Smooth muscle cell of the brain vasculature (primary cell): ENCODE measurements at places on chromosomes 12 and 14.

DNA sequence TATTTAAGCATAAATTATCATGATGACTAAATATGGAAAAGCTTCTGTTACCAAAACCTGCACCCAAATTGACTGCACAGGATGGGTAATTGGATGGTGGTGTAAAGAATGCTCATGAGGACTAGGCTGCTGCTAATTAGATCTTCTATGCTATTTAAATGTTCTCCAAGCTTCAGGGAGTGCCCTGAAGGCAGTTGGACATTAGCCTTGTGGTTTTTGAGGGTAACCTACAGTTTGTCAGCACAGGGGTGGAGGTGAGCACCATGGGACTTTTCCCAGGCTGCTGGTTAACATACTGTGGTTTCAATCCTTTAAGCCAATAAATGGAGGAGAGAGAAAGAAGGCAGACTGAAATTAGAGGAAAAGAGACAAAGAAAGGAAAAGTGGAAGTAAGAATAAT lies 145.0 kb downstream of the WIF1 start:
- no peak for DNase-seq

DNA sequence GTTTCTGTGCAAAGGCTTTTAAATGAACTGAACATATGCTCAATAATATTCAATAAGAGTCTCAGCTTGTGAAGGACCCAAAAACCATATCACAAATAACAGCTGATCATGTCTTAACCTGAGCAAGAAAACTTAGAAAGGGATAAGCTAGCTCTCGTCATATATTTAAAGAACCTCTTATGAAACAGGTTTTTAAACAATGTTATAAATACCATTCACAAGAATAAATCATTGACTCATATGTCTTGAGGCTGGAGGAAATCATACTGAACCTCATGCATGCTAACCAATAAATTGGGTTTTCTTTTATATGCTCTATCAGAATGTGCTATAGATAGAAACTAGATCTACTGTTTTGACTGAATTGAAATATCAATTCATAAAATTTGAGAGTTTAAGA lies 426.9 kb downstream of the NOVA1 start:
- no peak for DNase-seq

DNA sequence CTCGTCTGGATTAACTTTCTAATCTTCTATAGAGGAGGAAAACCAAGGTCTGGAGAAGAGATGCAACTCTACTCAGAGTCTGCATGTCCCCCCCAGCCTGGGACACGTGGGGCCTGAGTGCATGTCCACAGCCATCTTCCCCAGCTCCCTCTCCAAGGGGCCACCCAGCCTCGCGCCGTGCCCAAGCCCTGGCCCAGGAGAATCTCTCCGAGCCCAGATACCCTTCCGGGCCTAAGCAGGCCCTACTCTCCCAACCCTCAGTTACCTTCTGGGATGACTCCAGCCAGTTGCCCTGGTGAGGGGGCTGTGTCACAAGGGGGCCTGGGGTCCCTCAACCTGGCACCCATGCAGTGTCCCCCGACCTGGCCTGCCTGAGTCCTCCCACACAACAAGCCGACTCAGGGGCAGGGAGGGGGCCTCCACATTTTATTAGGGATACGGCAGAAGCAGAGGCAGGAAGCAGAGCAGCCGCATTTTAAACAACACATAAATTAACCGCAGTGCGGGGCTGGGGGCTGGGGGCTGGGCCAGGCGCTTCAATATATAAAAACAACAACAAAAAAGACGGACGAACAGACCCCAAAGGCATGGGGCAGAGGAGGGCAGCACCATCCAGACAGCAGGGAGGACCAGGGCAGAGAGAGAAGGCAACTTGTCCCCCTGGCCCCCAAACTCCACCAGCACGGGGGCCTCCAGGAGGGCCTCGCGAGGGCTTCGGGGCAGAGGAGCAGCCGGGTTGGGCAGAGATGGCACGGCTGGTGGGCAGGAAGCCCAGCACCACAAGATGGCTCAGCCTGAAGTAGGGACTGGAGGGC lies 37.3 kb downstream of the NCKAP5L start:
- no peak for DNase-seq

GRCh38 chr12:92356425-92356824 lies 210.8 kb upstream of the BTG1 start:
- no peak for DNase-seq

DNA sequence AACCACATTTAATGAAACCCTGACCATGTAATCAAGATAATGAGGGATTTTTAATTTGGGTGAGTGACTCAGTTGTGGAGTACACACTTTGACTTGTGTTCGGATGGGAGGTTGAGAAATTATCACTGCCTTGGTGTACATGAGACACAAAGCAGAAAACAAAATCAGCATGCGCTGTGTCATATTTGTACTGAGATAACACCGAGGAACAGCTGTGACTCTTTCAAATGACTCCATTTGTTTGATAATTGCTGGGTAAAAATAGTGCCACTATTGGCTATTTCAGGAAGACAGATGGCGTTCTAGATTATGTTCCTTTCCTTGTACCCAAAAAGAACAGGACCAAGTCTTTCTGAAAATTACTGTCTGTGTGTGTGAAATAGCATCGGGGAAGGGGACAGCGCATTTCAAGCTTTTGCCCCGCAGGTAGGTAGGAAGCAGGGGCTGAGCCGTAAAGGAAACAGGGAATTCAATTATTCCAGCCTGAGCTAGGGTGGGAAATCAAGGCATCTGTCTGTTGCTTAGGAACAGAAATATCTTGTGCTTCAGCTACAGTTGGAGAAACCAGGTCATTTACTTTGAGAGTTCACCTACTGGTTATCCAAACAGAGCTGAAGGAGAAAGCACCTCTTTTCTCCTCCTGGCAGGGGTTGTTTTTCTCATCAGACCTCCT lies 114.3 kb downstream of the SNAPC1 start:
- no peak for DNase-seq

- DNase-seq, result no peak
These were observed 5.6 kb upstream of the DYNLL1 start for GRCh38 chr12:120490325-120490724.

DNA sequence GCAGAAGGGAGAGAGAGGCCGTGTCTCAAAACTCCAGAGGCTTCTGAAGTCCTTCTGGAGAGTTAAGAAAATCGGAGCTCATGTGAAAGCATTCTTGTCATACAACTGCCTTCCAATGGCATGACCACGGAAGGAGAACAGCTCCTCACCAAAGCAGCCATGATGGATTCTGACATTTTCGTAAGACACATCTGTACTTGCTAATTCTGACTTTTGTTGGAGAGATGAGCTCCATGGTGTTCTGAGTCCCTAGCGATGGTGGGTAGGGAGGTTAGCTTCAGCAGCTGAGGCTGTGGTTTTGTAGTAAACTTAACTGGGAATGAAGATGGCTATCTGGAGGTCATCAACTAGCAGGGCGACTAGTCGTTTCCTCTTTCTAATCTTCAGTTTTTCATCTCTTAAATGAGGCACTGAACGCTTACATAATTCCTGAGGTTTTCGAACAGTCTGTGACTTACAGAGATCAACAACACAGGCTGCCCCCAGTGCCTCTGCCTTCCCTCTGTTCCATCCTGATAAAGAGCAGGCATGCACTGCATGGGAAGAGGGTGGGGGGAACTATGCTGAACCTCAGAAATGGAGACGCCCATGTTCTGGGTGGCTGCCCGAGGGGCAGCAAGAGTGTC lies 28.6 kb upstream of the DICER1 start:
- DNase-seq, result no peak

GRCh38 chr12:15856097-15856982 lies 25.8 kb upstream of the STRAP start:
- peak; percentile 68 for DNase-seq

GRCh38 chr12:66428261-66428660 lies 126.0 kb downstream of the HELB start:
- DNase-seq, result no peak

DNA sequence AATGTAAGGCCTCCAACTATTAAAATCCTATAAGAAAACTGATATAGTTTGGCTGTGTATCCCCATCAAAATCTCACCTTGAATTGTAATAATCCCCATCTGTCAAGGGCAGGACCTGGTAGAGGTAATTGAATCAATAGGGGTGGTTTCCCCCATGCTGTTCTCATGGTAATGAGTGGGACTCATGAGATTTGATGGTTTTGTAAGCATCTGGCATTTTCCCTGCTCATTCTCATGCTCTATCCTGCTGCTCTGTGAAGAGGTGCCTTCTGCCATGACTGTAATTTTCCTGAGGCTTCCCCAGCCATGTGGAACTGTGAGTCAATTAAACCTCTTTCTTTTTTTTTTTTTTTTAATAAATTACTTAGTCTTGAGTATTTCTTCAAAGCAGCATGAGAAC lies 31.9 kb downstream of the TSPAN19 start:
- DNase-seq, result no peak

DNA sequence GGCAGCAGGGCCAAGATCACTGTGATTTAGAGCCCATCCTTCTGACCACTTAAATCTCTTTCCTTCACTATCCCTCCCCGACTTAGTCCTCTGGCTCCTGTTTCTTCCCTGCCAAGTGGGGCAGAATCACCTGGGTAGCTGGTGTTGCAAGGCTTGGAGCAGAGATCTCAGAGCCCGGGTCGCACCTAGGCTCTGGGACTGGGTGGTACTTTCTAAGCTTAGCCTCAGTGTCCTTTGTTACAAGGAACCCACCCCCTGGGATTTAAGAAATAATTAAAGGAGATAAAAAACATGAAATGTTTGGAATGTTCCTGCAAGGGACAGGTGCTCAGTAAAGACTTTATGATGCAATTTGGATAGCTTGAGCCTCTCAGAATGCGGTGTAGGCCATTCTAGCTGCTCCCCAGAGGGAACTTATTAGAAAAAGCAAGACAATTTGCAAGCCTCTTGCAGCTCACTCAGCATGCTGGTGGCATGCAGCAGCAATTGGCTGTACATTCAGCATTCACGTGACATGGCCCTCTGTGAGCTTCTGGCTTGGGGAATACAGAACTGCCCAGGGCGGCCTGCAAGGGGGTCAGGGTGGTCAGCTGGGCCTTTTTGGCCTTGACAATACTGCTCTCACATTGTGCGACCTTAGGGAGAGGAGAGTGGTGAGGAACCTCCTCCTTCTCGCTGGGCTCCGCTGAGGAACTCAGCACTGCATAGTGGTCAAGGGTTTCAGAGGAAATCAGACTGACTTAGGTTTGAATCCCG lies 16.8 kb downstream of the C14orf132 start:
- DNase-seq, result no peak

GRCh38 chr12:4555804-4556203 lies 6.2 kb upstream of the DYRK4 start:
- no peak for DNase-seq

DNA sequence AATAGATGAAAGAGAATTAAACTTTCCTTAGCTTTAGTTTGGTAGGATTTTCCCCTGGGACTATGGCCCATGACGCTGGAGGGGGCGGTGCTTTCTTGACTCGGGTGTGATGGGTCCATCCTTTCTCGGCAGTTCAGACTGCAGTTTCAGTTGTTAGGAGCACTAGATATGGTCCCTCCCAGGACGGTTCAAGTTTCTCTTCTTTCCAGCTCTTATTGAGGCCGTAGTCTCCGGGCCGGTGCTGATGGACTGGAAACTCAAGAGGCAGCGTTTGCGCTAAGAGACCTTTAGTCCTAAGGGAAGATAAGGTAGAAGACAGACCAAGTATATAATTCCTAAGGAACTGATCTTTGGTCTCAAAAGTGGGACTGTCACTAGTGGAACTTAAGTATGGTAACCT lies 111.2 kb downstream of the RIN3 start:
- DNase-seq, result no peak

DNA sequence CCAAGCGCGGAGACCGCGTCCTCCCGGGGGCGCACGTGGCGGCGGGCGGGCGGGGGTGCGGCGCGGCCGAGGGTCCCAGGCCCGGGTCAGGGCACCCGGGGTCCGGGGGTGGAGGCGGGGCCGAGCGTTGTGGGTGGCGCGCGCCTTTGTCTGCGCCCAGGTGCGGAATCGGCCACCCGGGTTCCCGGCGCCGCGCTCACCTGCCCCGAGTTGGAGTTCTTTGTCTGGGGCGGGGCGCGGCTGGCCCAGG lies 50.1 kb downstream of the LRCOL1 start:
- DNase-seq, result no peak

DNA sequence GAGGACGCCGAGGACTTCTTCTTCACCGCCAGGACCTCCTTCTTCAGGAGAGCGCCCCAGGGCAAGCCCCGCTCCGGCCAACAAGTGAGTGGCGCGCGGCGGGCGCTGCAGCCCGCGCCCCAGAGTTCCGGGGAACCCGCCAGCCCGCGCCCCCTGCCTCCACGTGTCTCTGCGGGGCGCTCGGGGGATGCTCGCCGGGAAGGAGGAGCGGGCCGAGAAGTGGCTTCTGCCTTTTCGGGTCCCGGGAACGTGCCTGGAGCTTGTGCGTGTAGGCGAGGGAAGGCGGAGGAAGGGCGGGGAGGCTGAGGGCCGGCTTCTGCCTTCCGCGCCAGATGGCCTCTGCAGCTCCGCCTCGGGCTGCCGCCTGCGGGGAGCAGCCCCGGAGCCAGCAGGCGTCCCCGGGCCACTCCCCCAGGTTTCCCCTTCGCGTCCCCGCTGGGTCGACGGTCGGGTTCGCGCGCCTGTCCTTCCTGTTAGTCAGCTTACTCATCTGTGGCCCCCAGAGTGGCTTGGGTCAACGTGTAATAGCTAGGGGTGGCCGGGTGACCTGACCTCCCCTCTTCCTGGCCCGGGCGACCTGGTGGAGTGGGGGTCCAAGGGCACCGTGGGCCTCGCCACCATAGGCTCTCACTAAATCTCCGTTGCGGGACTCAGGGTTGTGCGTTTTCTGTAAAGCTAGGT lies 505 bp downstream of the RASSF3 start:
- DNase-seq, result no peak

GRCh38 chr12:23446746-23447145 lies 502.7 kb downstream of the SOX5 start:
- DNase-seq, result no peak

GRCh38 chr14:30603402-30603801 lies 18.7 kb upstream of the SCFD1 start:
- no peak for DNase-seq

- no peak for DNase-seq
These were observed 147.1 kb downstream of the KIF26A start for GRCh38 chr14:104285508-104285840.

GRCh38 chr12:127729381-127729780 lies 537.6 kb upstream of the TMEM132C start:
- DNase-seq, result no peak

DNA sequence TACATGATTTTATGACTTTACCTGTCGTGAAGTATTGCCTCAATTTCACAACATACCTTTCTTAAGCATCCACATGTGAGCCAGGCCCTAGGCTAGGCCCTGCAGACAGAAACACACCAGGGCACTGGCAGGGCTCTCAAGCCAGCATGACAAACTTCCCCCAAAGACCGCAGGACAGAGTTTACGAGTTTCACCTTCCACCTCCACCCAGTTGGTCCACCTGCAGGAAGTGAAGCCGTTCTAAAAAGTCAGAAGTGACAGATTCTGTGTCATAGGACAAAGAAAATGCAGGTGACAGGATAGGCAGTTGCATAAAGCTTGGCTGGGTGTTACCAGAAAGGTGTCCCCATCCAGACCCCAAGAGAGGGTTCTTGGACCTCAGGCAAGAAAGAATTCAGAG lies 382.3 kb downstream of the PCNX1 start:
- DNase-seq, result no peak

GRCh38 chr12:116852303-116852702 lies 28.9 kb downstream of the HRK start:
- DNase-seq, result no peak

- DNase-seq, result no peak
These were observed 121.2 kb downstream of the METTL25 start for GRCh38 chr12:82479511-82479910.
